T follicular helper cell (primary cell): ENCODE measurements at places on chromosomes 12 and 14.

DNA sequence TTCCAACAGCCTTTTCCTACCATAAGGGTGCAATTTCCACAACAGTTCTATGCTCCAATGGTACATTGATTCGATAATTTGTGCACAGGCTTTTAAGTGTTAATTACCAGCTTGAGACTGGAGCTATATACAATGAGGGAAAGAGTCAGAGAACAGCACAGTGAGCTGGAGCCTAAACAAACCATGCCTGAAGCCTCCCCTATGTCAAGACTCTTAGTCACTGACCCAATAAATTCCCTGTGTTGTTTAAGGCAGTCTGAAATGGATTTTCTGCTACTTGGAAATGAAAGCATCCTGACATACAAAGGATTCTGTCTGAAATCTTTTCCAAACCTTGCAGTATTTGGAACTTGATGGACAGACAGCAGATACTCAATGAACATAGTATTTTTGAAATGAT lies 149.0 kb downstream of the EFCAB11 start:
- DNase-seq: no peak

DNA sequence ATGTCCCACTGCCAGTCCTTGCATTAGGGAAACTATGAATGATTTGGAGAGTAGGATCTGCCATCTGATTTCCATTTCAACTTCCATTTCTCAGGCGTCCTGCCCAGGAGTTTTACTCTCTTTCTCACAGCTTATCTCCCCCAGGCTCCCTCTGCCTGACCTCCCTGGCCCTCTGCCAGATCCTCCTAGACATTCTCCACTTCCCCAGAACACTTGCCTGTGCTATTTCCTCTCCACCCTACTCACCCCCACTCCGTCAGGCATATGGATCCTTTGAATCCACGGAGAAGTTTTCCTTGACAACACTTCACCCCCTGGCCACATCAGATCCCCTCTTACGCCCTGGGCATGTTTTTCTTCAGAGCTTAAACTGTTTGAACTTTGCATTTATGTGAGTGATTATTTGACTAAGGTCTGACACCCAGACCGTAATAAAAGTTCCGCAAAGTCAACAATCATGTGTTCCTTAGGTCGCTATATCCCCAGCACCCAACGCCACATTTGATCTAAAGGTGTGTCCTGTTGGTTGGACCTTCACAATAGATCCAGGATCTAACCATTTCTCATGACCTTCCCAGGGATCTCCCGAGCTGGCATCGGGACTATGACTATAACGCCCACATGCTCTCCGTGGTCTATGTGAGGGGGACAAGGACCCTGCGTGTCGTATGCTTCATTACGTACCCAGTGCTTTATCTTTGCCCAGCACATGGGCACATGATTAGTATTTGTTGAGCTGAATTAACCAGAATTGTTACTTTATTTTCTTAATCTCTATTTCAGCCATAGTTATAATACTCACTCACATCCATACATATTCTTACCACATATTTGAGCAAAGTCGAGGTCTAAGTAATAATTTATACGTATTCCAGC lies 255.8 kb upstream of the FOXN3 start:
- DNase-seq: no peak

DNA sequence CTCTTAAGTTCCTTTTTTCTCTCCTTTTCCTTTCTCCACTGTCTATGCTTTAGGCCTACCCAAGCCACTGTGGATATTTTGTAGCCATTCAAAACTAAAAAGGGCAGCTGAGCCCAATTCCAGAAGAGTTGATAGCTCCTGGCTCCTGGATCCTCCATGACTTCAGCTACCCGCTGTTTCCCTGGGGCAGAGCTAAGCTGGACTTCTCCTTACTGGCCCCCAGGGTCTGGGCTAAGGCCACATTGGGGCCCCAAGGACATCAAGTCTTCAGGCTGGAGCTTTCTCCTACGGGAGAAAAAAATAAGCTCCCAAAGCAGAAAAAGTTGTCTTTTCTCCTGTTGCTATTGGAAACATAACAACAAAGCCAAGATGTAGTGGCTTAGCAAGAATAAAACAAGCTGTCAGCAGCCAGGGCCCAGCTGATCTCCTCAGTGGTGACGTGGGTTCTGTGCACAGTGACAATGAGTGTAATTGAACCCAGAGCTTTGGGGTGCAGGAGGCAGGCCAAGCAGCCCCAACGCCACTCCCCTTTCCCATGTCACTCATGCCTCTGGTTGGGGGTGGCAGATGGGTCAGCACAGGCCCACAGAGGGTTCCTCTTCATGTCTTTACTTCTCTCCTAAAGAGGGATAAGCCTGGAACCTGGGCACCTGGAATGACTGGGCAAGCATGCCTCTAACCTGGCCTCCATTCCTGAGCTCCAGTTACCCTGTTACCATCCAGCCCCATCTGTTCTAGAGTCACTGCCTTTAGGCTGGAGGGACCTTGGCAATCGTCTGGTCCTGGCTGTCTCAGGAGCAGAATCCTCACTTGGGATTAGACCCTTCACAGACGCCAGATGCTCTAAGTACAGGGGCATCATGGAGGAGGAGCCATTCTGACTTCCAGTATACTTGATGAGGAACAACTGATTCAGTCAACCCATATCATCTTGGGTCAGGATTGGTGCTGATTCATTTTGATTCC lies 171.2 kb downstream of the ZFP36L1 start:
- no peak for DNase-seq

- DNase-seq: no peak
Observed at GRCh38 chr14:56962444-56963080, 152.3 kb upstream of the OTX2 start.

- DNase-seq: no peak
Observed at GRCh38 chr12:12704593-12705230, 8.7 kb upstream of the GPR19 start.
